Mammary epithelial cell (primary cell): ENCODE measurements at places on chromosomes 4 and X. TPM values are rescaled to one million over a fixed set of nuclear protein-coding genes. Genes with fewer than 3 reads are reported as not detected.
A peak's percentile ranks its signal among the peaks of the same experiment; 100 is the strongest.

Gene FRG2
- not detected in 2 replicates for total RNA-seq

- no peak for DNase-seq
Measured at GRCh38 chr4:27789773-27790172, 929.1 kb downstream of the STIM2 start.

DNA sequence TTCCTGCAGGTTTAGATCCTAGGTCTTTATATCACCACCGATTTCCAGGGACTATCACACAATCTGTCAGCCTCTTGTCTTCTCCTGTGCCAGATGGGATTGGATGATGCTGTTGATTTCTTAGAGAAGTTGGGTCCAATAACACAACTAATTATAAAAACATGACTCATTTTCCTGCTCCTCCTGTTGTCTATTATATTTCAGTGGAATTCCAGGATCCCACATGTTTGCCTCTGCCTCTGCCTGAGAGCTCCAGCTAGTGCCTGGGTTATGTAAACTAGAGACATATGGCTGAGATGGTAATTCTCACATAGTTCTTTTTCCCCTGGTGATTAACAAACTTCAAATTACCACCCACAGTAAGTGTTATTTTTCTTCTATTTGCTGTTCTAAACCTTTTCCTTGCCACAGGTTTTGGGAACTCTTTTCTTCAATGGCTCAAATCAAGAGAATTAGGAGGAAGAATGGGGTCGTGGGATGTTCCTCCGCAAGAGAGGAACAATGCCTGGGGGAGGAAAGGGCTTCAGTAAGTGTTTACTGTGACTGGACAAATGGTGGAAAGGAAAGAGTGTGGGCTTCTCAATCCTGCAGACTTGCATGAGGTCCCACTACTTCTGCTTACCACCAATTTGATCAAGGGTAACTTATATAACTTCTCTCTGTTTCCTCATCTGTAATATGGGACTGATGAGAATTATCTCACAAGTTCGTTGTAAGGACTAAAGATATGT, 3.4 kb upstream of the HOPX start:
- DNase-seq = peak; percentile 37

Gene CXCR3
- not detected in 2 replicates for total RNA-seq

Gene NEUROG2
- not detected for total RNA-seq

GRCh38 chr4:2301225-2301642, 39.3 kb upstream of the MXD4 start:
- DNase-seq = no peak

DNA sequence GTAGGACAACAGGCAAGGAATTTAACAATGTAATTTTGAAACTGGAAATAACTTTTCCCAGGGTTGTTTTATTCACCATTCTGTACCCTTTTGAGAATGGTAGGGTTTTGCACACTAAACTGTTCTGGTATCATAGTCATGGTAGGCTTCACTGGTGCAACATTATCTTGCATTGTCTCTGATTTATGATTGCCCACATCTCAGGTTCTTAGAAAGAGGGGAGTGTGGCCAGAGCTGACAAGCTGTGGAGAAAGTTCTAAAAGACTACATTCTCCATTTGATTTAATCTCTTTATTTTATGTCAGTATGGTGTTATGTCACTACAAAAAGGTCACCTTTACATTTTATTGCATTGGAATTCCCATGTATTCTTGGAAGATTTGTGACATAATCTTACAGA, 447.3 kb downstream of the GRIA2 start:
- no peak for DNase-seq

Gene KLB
- not detected in 2 replicates for total RNA-seq

GRCh38 chr4:190018201-190018920, 8.7 kb downstream of the FRG2 start:
- DNase-seq = no peak

DNA sequence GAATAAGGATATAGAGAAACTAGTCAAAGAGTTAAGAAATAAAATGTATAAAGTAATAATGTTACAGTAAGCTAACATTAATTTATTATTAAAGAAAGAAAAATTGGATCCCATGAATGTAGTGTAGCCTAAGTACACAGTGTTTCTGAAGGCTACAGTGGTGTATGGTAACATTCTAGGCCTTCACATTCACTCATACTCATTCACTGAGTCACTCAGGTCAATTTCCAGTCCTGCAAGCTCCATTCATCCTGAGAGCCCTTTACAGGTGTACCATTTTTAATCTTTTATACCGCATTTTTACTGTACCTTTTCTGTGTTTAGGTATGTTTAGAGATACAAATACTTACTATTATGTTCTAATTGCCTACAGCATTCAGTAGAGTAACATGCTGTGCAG, 120.6 kb upstream of the AGA start:
- DNase-seq = peak; percentile 16

GRCh38 chr4:102440498-102440897, 60.7 kb upstream of the NFKB1 start:
- no peak for DNase-seq

Gene GAGE12J
- total RNA-seq = not detected in 2 replicates

Gene NDP
- total RNA-seq = not detected in 2 replicates

Gene ZNF518B
- 31.8 TPM for total RNA-seq

Gene ABLIM2
- total RNA-seq = 0.28 and 0.32 TPM in 2 replicates

- DNase-seq = peak; percentile 57
Measured at GRCh38 chr4:176753049-176753448, 39.7 kb downstream of the VEGFC start.

Gene FGA
- not detected in 2 replicates for total RNA-seq

Gene UGT2B17
- not detected in 2 replicates for total RNA-seq

DNA sequence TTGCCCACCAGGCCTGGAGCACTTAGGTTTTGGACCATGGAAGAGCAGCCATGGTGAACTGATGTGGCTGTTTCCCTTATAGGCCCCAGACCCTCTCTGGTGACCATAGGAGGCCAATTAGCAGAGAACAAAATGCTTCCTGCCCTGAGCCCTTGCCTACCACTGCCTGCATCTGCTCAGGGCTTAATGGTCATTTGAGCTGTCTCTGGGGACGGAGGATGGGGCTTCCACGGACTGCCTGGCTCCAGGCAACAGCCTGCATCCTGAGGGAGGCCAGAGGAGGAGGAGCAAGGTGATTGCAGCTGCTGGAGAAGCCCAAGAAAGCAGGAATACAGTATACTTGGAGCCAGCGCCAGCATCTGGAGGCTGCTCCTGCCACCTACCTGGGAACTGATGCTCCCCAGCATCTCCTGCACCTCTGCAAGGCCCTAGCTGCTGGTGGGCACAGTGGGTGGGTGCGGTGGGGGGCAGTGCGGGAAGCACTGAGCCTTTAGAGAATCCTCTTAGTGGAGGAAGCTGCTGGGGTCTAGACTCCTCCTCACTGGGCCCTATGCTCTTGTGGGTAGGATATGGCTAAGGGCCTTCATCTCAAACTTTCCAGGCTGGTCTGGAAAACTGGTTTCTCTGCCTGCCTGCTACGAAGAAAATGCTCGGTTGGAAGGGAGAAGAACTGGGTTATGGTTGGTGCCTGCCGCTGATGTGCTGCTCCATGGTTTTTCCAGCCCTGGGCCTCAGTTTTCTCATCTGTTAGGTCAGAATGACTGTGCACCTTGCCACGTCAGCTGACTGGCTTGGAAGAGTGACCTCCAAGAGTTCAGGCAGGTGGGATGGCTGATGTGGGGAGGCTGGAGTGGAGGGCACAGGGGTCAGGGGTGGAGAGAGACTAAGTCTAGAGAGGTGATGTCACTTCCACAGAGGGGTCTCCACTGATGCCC, 158.8 kb upstream of the PJA1 start:
- DNase-seq = no peak

DNA sequence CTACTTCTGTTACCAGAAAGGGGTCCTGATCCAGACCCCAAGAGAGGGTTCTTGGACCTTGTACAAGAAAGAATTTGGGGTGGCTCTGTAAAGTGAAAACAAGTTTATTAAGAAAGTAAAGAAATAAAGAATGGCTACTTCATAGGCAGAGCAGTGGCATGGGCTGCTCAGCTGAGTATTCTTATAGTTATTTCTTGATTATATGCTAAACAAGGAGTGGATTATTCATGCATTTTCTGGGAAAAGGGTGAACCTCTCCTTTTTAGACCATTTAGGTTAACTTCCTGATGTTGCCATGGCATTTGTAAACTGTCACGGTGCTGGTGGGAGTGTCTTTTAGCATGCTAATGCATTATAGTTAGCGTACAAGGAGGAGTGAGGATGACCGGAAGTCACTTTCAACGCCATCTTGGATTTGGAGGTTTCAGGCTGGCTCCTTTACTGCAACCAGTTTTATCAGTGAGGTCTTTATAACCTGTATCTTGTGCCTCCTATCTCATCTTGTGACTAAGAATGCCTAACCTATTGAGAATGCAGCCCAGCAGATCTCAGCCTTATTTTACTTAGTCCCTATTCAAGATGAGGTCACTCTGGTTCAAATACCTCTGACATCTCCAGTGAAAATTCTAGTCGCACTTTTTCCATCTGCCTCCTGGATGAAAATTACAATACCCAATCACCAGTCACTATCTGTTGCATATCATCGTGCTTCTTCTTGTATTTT, 15.5 kb upstream of the TDO2 start:
- no peak for DNase-seq

Gene GAGE2A
- total RNA-seq = not detected

- DNase-seq = peak; percentile 3
Measured at GRCh38 chr4:141132072-141132708, 1.1 kb downstream of the RNF150 start.

Gene VCX2
- total RNA-seq = not detected in 2 replicates

- DNase-seq = no peak
Measured at GRCh38 chr4:70678383-70678999, 9.8 kb upstream of the UTP3 start.

Gene TEX13D
- total RNA-seq = not detected in 2 replicates

DNA sequence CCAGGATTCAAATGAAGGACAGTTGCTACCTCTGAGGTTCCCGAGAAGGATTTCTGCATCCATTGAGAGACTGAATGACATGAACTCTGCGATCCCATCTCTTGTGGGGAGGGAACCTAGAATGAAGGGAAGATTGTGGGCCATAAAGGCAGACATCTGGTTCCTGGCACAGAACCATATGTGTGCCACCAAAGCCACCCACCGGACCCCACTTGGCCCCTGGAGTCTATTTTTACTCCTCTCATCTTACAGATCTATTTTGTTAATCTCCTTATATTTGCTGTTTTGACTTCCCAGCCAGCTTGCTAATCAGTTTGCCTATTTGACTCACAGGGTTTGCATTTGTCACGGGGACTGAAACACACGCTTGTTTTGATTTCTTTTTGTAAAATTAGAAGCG, 7.3 kb downstream of the SOD3 start:
- DNase-seq = no peak

- DNase-seq = no peak
Measured at GRCh38 chrX:131262738-131263679, 26.1 kb downstream of the IGSF1 start.

Gene GNL3L
- total RNA-seq = 42.3 TPM

Gene NLRP2B
- total RNA-seq = not detected in 2 replicates

- DNase-seq = no peak
Measured at GRCh38 chr4:137621056-137621455, 88.8 kb upstream of the PCDH18 start.

Gene P2RY10
- not detected for total RNA-seq

Gene TXK
- total RNA-seq = 0.17 TPM

Gene GABRB1
- not detected in 2 replicates for total RNA-seq

- no peak for DNase-seq
Measured at GRCh38 chr4:77593101-77593500, 12.5 kb upstream of the CXCL13 start.

GRCh38 chrX:130287071-130287770, 18.5 kb upstream of the ZNF280C start:
- DNase-seq = no peak

DNA sequence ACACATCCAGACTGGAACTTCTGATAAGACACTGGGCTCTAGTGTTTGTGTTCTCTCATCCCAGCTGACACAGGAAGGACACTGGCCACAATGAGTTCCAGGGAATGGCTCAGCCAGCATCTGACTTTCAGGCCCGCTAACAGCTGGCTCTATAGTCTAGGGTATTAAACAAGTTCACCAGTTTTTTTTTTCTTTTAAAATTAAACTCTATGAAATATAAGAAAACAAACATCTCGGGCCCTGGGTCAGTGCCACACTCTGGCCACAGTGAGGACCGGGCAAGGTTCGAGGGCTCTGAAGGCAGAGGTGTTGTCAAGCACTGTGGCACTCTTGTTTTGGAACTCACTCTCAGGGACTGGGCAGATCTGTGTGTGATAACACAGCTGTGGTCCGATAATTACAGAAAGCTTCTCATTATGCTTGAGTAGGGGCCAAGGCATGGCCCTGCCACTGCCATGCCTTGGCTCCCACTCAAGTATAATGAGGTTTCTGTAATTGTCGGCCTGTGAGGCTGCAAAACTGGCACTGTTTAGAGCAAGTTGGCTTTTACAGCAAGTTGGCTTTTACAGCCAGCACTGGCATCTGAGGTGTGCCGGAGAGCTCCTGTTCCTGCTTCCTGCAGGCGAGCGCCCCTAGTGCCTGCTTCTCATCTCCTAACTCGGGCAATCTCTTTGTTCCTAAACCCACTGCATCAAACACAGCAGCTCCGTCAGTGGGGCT, 62.8 kb downstream of the PPP1R2C start:
- DNase-seq = peak; percentile 38

Gene FGB
- not detected for total RNA-seq

DNA sequence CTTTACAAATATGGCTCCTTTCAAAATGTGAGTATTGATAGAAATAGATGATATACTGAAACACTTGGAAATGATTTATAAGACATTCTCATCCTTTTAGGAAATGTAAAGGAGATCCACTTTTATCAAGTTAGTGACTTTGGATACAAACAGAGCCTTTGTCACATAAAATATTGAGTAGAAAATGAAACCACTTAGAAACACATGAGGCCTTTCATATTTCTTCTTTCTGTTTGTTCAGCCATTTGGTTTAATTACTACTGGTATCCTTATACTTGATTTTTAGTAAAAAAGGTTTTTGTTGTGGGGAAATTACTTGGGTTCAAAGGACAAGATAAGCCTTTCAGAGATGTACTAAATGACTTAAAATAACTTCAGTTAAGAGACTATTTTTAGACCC, 4.1 kb downstream of the STOX2 start:
- no peak for DNase-seq

Gene CPZ
- not detected in 2 replicates for total RNA-seq

DNA sequence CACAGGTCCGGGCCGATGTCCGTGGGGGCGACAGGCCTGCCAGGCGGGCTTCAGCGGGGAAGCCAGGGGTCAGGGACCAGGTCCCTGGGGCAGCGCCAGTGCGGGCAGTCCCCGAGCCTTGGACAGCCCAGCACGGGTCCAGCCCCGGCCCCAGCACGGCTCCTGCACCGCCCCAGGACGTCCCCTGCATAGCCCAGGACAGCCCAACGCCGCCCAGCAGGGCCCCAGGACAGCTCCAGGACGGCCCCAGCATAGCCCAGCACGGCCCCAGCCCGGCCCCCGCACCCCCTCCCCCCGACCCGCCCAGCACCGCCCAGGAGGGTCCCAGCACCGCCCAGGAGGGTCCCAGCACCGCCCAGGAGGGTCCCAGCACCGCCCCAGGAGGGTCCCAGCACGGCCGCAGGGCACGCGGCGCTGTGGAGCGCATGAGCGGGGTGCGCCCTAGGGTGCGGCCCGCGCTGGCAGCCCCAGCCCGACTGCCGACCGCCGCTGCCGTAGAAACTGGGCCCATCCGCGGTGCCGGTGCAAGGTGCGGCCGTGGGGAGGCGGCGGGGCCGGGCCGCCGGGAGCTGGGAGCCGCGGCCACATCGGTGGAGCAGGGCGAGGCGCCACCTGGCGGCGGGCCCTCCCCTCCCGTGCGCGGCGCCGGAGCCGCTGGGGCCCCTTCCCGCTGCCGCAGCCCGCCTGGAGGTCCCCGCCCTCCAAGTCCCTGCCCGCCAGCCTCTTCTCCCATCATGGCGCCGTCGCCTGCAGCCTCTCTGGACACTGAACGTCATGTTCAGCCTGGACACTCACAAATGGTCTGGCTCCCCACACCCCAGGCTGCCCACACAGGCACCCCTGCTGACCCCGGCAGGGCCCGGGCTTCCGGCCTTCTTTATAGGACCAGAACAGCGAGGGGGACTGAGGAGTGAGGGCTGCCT, 106.8 kb upstream of the NKX1-1 start:
- DNase-seq = no peak
